Activated CD4-positive, alpha-beta memory T cell treated with anti-CD3 and anti-CD28 coated beads, Interleukin-2, amount 10 ng/mL, durations not matched to agents 7 days and 5 days (primary cell): ENCODE measurements at places on chromosomes 4 and X. TPM values are rescaled to one million over a fixed set of nuclear protein-coding genes. Genes with fewer than 3 reads are reported as not detected.

The TMEM271 gene
- not detected for total RNA-seq

DNA sequence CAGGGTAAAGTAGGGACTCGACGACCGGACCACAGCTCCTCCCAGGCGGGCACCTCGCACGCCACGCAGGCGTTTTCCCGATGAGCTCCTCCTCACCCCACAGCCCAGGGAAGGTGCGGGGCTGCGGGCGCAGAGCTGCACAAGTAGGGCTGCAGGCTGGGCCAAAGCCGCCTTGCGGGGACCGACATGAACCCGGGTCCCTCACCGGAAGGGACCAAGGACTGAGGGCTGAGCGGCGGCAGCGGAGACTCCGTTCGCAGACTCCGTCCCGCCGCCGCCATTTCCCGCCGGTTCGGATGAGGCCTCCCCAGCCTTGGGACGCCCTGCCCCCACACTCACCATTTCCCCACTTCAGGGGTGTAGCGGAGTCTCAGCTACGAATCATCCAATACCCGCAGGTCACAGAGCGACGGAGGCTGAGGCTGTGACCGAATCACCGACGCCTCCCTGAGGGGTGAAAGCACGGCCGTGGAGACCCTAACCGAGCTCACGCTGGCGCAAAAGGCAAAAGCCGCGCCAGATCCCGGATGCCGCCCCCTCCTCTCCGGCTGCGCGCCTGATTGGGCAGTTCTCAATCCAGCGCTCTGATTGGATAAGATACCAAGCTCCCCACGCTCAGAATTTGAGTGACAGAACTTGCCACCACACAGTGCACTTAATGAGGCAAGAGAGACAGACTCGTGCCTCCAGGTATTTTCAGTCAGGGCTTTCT, at the start of gene ZNF732:
TSS of gene ZNF732 (minus strand) at position 506 of the 712 bp plus-strand sequence. CDS start at position 342, 164 bp downstream.
- DNase-seq = no peak

The SYTL4 gene
- total RNA-seq = not detected

- DNase-seq = no peak
These were observed 104.7 kb upstream of the GPM6A start for GRCh38 chr4:175916626-175917351.

DNA sequence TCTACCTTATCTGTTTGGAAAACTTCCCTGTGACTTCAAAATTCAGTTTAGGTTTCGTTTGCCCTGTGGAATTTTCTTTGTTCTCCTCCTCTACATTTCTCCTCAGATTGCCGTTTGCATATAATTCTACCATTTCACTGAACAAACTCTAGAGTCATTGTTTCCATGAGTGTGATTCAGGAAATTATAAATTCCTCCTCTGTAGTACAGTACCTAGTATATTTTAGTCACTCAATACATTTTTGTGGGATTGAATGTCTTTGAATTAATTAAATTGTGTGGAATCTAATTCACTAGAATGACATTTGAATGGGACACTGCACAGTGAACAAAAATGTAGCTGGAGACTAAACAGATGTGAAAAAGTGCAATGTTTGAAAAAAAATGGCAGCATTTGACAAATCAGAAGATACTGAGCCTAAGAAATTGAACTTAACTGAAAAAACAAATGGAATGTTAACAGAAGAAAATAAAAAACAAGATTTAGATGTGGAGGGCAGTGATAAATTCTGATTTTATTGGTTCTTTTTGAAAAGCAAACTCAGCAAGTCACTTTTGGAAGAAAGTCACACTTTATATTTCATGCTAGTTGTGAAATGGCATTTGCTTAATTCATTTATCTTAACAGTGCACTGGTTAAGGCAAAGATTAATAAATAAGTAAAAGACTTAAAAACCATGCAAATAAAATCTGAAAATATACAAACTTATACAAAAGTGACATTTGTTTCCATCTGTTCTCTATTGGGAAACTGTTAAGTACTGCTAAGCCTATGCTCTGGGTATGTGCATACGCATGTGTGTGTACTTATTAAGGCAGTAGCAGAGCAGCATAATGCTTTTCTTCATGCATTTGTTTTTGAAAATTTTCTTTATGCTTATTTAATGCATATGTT, 512.3 kb downstream of the FAT4 start:
- no peak for DNase-seq

DNA sequence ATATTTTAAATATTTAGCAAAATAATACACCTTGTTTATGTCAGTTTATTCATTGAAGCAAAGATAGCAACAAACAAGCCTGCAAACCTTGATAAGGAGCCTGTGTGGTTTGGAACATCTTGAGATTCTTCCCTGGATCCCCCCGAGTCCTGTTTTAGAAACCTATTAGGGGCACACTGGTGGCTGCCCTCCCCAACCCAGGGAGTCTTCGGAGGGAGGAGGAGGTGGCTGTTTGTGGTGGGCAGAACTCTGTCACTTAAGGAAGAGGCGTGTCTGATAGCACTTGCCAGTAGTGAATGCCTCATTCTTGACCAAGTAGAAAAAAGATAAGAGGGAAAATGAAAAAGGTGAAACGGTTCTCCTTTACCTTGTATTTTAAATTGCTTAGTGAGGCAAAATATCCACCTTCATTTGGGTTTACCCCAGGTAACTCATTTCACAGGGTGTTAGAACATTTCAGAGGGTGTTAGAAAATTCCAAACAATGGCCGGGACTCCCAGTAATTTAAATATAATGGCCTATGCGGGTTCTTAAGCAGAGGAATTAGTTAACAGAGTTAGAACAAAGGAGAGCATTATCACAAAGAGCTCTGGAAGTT, 10.4 kb downstream of the KIT start:
- DNase-seq = no peak

The SLC34A2 gene
- total RNA-seq = not detected

The CLGN gene
- 0.25 TPM for total RNA-seq

The PNCK gene
- total RNA-seq = 0.60 TPM

The GLRA3 gene
- total RNA-seq = not detected

DNA sequence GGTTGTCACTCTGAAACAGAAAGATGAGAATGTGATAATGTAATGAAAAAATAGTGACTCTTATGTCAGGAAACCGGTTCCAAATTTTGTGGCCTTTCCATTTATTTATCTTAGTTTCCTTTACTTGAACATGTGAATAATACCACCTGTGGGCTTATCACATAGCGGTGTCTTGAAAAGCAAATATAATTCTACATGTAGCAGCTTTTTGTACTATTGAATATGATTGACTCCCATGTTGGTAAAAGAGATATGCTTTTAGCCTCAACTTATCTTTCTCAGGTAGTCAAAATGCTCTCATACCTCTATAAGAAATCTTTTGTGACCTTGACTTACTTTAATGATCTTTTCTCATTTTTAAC, 12.0 kb downstream of the PRDM8 start:
- no peak for DNase-seq

DNA sequence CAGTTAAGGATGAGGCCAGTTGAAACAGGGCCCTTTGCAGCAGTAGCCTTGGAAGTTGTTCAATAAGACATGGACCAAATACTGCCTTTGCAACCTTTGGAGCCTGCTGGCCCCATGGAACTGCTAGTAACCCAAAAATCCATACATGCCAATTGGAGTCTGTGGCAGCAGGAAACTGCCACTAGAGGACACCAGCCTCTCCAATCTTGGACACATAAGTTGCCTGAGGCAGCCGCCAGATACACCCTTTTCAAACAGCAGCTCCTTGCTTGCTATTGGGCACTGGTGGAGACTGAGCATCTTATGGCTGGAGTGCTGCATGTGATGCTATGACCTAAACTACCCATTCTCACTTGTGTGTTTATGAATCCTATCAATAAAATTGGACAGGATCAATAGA, 14.8 kb upstream of the LAP3 start:
- DNase-seq = no peak

The ZXDB gene
- total RNA-seq = 5.5 TPM

GRCh38 chr4:141375855-141376254, 155.2 kb downstream of the ZNF330 start:
- no peak for DNase-seq

The PTPN13 gene
- 4.7 TPM for total RNA-seq

DNA sequence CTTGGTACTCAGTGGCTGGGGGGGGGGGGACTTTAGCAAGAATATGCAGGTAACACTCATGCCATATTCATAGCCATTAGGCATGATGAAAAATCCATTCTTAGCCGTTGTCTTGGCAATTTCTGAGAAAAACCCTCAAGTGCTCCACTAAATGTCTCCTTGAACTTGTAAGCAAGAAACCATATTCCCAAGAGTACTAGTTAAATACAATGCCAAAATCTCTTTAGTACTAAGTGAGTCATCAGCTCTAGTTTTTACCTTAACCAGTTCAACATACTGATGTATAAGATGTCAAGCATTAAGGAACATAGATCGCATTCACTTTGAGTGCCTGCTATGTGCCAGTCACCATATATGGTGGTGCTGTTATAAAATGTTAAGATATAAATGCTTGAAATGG, 27.5 kb downstream of the UBE2D3 start:
- no peak for DNase-seq

DNA sequence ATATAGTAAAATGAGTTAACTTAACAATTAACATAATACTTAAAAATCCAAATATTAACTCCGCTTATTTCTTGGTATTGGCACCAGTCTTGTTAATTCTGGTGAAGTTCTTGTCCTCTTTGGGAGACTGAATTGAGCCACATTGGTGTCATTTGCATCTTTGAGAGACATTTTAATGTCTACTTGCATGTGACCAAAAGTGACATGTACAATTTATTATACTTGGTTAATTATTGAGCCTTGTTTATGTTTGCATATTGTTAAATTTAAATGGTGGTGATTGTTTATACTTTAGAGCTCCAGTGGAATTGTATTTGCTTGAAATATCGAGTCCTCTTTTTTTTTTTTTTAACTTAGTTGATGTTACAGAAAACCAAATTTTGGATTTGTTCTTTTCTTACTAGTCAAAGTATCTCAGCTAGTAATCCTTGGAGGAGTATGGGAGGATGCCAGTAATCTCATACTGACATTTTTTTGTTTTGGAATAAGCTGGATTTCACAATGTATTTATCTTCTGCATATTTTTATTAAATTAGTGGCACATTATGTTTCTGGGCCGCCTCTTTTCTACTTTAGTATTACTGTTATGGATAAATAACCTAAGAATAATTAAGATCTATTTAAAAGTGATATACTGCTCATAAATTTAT, 3.9 kb downstream of the SPCS3 start:
- DNase-seq = no peak

The MSX1 gene
- not detected for total RNA-seq

The UGT2A1 gene
- total RNA-seq = not detected

DNA sequence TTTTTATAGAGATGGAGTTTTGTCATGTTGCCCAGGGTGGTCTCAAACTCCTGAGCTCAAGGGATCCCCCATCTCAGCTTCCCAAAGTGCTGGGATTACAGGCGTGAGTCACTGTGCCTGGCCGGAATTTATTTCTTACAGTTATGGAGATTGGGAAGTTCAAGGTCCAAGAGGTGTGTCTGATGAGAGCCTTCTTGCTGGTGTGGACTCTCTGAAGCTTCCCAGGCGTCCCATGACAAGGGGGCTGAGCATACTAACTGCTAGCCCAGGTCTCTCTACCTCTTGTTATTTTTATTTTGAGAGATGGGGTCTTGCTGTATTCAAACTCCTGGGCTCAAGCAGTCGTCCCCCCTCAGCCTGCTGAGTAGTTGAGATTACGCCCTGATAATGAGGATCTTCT, 2.9 kb upstream of the NSD2 start:
- no peak for DNase-seq

DNA sequence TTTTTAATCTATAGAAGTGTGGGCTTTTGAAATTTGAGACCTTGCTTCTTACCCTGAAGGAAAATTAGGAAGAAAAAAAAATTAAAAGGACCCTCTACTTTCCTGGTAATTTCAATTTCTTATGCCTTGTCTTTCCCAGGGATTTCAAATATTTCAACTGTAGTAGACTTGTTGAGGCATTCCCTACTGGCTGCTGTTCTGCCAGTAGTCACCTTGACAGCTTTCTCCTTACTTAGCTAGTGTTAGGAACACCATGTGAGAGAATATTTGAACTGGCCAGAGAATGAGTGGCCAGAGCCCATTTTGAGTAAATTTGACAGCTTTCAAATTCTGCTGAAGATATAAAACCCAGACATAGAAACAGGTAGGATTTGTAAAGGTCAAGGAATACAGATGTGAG, 24.0 kb upstream of the GBA3 start:
- no peak for DNase-seq

- no peak for DNase-seq
These were observed 8.4 kb upstream of the MAB21L2 start for GRCh38 chr4:150573534-150573933.

The GRSF1 gene
- total RNA-seq = 63.8 TPM

- no peak for DNase-seq
These were observed 232.2 kb downstream of the TMA16 start for GRCh38 chr4:163726641-163727040.

- no peak for DNase-seq
These were observed 3.8 kb downstream of the HSD17B11 start for GRCh38 chr4:87387237-87387636.

DNA sequence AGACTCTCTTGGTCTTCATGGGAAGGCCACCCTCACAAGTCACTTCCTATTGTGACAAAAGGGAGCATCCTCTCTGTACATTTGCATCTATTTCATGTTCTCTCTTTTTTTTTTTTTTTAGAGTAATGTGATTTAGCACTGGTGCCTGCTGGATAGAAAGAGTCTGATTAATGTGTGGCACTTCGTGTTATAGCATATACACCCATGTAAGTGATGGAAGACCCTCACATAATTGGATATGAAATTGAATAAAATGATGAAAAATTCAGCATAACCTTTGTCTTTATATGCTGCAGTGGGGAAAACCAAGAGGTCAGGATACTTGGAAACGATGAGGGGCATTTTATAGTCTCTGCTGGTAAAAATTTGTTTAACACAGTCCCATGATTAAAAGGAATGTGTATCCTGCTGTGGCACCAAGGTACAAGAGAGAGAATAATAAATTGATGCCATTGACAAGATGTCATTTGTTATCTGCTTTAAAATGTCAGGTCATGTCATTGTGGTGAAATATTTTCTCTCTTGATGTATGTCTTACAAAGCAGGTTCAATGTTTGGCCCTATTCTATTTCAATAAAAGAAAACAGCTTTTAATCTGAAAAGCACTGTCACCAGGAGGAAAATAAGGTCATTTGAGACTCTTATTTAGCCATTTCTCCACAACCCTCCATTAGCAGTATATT, 1115.4 kb downstream of the STPG2 start:
- DNase-seq = no peak

The ATP1B4 gene
- not detected for total RNA-seq

The TENM3 gene
- total RNA-seq = not detected

DNA sequence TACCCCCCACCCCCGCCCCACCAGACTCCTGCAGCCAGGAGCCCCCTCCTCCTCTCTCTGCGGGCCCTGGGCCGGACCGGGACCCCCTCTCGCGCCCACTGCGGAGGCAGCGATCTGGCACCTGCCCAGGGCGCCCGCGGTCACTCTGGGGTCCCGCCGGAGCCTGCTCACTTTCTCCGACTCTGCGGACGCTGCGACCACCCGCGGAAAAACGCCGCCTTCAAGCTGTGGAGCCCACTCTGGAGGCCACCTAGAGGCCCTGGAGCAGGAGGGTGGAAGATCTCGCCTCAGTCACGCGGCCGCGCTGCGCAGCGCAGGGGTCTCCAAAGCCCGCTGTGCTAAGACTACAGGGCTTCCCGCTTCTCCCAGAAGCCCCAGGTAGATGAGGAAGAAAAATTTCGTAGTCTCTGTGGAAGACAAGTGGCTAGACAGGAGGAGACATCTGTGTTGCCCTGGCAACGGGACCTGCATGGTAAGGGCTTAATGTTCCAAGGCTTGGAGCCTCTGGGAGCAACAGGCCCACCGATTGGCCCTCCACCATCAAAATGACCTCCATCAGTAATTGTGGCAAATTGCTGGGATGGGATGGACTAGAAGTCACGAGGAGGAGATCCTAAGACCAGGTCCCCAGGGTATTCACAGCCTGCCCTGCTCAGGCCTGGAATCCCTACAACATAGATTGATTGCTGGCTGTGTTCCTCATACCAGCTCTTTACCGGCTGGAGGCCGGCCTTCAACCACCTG, at the start of gene PNMA6F:
TSS of gene PNMA6F (minus strand) at position 387 of the 744 bp plus-strand sequence. CDS start 1,093 bp downstream, outside the sequence.
- DNase-seq = no peak
